Esophagus squamous epithelium (tissue), 5 donors: ENCODE measurements at places on chromosomes 3 and 15.

DNA sequence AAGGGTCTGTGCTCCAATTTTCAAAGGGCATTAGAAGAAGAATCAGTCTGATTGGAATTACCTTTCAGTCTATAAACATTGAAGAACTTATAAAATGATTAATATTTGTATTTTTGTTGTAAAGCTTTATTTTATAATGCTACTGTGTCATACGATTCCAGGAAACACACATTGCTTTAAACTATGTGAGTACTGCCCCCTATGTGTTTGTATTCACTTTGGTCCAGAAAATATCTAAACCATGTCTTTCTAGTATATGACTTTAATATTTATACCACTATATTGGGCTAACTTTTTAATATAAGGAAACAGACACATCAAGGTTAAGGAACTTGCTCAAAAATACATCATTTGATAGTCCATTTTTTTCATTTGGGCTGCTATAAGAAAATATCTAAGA lies 3.2 kb upstream of the RIOX2 start:
- no peak for DNase-seq

- no peak for DNase-seq
Measured at GRCh38 chr15:73694419-73694818, 10.2 kb downstream of the CD276 start.

GRCh38 chr15:51912528-51912927 lies 59.0 kb downstream of the LEO1 start:
- DNase-seq, result no peak

GRCh38 chr3:23219117-23219516 lies 16.0 kb downstream of the UBE2E2 start:
- DNase-seq, result no peak

GRCh38 chr15:40506964-40507571 lies 36.3 kb downstream of the CHST14 start:
- DNase-seq, result no peak

DNA sequence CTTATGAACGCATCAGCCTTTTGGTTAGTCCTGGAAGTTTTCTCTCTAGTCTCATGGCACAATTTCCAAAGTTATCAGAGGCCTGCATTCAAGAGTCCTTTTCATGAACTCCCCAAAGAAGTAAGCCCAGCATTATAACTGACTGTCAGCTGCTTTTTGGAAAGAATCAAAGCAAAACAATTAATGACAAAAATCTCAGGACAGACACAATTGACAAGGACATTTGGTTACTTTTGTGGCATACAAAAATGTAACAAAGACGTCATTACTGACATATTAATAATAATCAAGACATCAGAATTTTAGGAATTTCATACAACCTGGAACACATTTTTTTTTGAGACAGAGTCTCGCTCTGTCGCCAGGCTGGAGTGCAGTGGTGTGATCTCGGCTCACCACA lies 21.2 kb downstream of the KATNBL1 start:
- DNase-seq, result no peak
